DMS153 (cell line): ENCODE measurements at places on chromosomes 1 and 21.

DNA sequence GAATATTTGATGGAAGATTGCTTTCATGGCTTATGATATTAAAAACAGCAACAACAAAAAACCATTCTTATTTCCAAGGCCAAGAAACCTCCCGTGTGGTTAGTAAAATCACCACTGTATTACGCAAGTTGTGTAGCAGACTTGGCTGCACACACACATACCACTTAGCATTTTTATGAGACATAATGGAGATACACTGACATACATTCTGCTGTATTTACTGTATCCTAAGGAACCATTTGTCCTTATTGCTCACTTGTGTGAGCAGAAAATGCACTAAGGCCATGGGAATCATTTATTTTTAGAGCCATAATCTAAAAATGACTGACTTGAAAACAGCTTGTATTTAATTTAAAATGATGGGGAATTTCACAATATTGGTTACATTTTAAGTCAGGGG, 584 bp upstream of the C1orf141 start:
- DNase-seq, result no peak

GRCh38 chr1:4652631-4653327, 1.6 kb upstream of the AJAP1 start:
- no peak for DNase-seq

DNA sequence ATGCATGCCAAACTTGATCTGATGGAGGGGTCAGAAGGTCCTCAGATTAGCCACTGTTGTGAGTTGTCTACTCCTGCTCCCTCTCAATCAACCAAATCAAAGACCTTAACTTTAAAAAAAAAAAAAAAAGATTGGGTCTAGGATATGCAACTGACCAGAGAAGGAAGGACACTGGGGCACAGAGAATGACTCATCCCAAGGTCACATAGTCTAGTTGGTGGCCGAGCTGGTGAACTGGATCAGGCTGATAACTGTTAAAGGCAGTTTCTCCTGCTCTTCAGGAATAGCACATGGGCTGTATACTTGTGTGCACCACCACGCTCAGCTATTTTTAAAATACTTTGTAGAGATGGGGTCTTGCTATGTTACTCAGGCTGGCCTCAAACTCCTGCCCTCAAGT, 14.8 kb upstream of the S100A7 start:
- DNase-seq, result no peak

- DNase-seq, result no peak
Measured at GRCh38 chr1:205577874-205578658, 53.7 kb downstream of the ELK4 start.

- no peak for DNase-seq
Measured at GRCh38 chr1:15573477-15573876, 11.4 kb downstream of the AGMAT start.

GRCh38 chr1:188432427-188432826, 1603.7 kb downstream of the PLA2G4A start:
- no peak for DNase-seq

- DNase-seq, result peak; percentile 16
Measured at GRCh38 chr1:205767248-205767647, 8.0 kb downstream of the RAB29 start.

GRCh38 chr1:93811326-93812065, 67.5 kb downstream of the DNTTIP2 start:
- DNase-seq, result no peak

- DNase-seq, result no peak
Measured at GRCh38 chr1:54356680-54357147, 49.5 kb downstream of the SSBP3 start.

- DNase-seq, result no peak
Measured at GRCh38 chr1:24216276-24217074, 29.4 kb upstream of the IFNLR1 start.

DNA sequence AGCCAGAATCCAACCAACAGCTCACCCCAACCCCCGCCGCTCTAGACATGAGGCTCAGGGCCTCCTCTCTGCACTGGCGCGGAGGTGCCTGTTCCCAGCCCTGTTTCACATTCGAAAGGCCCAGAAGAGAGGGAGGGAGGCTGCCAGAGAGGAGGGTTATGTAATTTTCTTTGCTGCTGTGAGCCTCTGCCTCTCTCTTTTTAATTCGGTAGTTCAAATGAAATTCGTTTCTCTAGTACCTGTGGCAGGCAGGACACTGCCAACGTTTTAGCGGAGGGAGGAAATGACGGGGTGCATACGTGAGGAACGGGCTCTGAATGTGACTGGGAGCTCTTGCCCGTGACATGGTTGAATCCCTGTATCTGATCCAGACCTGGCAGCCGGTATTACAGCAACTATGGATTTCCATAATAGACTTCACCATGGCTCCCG, 9.4 kb downstream of the PRDM16 start:
- DNase-seq, result no peak

- DNase-seq, result peak; percentile 26
Measured at GRCh38 chr1:155967341-155968050, 10.9 kb downstream of the ARHGEF2 start.

DNA sequence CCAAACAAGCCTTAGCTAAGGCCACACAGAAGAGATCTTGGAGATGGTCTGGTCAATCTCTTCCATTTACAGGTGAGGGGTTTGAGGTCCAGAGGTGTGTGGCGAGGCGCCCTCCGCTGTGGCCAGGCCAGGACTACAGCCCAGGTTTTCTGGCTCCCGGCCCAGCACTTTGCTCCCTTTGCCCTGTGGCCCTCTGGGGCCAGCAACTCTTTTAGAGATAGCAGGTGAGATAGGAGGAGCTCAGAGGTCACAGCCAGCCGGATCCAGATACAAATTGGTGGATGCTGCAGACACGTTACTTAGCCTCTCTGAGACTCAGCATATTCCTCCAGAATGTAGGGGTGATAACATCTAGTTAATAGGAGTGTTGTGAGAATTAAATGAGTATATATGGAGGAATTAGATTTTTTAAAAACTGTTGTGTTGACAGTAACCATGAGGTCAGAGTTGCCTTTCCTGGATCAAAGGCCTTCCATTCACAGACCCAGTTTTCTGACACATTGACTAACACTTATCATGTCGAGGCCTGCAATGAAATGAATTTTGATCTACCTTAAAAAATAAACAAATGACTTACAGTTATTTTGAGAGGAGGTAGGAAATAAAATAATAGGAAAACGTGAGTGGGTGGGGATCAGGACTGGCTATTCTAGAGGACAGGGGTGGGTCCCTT, 16.6 kb downstream of the TEX35 start:
- DNase-seq, result no peak

- no peak for DNase-seq
Measured at GRCh38 chr1:214912127-214912526, 170.4 kb upstream of the KCNK2 start.

DNA sequence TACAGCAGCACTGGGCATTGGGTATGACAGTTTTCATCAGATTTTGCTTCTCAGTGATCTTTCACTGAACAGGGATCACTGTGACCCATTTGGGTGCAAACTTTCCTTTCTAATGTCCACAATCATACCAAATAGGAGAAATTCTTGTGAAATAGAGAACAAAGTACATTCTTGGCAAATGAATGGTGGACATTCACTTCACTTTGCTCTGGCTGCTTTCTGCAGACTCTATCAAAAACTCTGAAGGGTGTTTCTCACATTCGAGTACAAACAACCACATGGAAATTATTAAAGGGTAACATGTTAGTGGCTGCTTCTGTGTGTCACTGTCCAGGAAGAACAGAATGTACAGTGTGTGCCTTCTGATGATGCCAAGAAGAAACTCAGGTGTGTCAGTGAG, 61.9 kb upstream of the ADAM30 start:
- no peak for DNase-seq

DNA sequence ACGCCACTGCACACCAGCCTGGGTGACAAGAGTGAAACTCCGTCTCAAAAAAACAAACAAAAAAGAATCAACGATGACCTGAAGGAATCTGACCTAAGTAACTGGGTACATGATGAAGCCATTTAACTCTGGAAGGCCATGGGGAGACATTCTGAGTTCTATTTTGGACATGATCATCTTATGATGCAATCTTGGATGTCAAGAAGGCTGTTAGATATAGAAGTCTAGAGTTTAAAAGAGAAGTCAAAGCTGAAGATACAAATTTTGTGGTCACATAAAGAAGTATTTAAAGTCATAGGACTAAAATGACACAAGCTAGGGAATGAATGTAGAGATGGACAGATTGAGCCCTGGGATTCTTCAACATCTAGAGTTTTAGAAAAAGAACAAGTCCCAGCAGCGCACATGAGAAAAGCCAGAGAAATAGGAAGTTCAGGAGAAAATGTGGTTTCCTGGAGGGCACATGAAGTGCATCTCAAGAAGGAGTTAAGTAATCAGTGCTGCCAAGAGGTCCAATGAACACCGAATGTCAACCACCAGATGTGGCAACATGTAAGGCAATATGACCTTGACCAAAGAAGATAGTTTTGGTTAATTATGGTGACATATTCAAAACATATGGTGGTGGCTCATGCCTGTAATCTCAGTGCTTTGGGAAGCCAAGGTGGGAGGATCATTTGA, 26.8 kb downstream of the ELK4 start:
- no peak for DNase-seq

GRCh38 chr1:83791821-83792437, 207.0 kb downstream of the TTLL7 start:
- DNase-seq, result no peak

- DNase-seq, result no peak
Measured at GRCh38 chr1:19032701-19033514, 76.4 kb upstream of the IFFO2 start.

GRCh38 chr1:222387007-222387814, 160.7 kb downstream of the HHIPL2 start:
- no peak for DNase-seq

- no peak for DNase-seq
Measured at GRCh38 chr1:196680107-196680506, 28.3 kb downstream of the CFH start.

- no peak for DNase-seq
Measured at GRCh38 chr1:182217071-182217470, 155.6 kb upstream of the ZNF648 start.

DNA sequence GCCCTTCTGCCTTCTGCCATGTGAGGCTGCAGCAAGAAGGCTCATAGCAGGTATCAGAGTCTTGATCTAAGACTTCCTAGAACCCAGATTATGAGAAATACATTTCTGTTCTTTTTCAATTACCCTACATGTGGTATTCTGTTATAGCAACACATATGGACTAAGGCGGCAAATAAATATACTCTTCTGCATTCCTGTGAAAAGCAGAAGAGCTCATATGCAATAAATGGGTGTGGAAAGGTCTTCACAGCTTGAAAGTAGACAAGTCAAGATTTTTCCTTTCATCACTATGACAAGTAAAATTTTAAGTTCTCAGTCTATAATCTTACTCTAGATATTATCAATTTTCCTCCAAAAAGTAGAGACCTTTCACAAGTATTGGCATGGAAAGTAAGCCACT, 36.6 kb downstream of the TNFSF18 start:
- DNase-seq, result no peak

GRCh38 chr1:168281603-168282325, 1.1 kb downstream of the TBX19 start:
- DNase-seq, result no peak

GRCh38 chr1:40818264-40818961, 34.8 kb downstream of the KCNQ4 start:
- DNase-seq, result peak; percentile 89

DNA sequence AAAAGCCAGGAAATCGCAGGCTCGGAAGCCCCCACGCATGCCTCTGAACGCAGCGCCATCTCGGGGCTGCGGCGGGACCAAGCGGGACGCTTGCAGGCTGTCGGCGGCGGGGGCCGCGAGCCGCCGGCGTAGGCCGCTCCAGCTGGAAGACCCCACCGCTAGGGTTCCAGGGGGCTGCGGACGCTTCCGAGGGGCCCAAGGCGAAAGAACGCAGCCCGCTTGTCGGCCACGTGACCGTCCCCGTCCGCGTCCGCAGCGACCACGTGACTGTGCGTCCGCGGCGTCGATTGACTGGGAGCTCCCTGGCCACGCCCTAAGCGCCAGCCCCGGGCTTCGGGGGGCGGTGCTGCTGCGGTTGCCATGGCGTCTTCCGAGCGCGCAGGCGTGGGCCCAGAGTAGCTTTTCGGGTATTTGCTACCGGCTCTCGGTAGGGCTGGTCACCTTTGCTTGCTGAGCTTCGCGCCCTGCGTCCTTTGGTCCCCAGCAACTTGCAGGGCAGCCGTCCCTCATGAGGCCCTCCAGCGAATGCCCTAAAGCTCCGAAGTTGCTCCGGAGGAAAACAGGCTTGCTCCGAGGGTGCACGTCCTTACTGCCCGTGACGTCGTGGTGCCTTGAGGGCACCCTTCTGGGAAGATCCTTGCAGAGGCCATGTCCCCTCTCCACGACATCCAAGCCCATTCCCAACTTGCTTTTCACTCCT, 197.2 kb downstream of the DYRK1A start:
- peak; percentile 93 for DNase-seq

DNA sequence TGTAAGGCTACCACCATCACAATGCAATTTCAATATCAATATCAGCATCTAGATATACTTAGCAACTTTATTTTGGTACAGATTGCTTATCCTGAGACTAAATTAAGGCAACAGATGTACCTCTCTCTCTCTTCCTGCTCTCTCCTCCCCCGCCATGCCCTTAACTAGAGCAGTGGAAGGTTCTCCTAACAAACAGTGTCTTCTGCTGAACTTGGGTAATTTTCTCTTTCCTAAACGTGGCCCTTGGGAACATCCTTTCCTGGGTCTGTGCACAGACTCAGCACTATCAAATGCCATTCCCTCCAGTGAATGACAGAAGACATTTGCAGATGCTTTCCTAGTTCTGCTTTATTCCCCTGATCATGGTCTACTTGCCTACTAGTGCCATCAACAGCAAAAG, 85.6 kb upstream of the TTC39A start:
- no peak for DNase-seq

GRCh38 chr1:70486676-70487458, 75.8 kb downstream of the CTH start:
- no peak for DNase-seq

DNA sequence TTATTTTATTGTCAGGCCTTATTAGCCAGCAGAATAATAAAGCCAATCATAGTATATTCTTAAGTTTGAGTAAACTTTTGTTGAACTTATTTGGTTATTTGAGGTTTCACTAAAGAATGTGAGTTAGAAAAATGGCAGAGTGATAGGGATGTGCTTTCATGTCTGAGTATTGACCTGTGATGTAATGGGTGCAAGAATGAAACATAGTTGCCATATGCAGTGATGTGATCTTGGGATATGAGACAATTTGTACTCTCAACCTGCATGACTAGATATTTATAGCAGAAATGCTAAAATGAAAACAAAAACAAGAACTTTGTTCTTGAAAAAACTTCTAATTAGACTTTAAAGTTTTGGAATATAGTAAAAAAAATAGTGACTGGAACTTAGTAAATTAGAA, 97.9 kb downstream of the DISP1 start:
- no peak for DNase-seq

DNA sequence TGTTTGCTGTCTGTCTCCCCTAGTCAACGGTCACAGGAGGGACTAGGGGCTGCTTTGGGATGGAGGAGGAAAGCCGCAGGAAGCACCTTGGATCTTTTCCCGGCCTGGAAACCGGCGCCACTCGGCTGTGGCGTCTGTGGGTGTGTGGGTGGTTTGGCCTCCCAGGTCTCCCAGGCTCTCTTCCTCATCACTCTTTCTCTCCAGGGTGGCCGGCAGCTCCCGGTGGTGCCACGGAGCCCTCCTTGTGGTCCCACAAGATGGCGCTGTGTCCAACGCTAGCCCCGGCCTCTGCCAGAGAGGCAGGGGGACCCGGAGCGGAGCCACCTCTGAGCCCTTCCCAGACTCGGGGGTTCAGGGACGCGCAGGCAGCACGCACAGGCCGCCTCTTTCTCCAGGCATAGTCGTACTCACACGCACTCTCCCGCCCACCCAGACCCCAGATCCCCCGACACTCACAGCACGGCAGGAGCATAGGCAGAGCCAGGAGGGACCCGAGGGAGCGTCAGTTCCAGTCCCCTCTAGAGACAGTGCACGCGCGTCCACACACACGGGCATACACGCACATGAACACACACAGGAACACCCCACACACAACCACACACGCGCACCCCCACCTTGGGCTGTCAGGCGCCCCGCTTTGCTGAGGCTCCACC, 31.2 kb downstream of the CDCP2 start:
- DNase-seq, result peak; percentile 69
